AG09319 (cell line): ENCODE measurements at places on chromosomes 11 and 22.

GRCh38 chr11:132866783-132867545 lies 665.3 kb downstream of the OPCML start:
- no peak for DNase-seq

DNA sequence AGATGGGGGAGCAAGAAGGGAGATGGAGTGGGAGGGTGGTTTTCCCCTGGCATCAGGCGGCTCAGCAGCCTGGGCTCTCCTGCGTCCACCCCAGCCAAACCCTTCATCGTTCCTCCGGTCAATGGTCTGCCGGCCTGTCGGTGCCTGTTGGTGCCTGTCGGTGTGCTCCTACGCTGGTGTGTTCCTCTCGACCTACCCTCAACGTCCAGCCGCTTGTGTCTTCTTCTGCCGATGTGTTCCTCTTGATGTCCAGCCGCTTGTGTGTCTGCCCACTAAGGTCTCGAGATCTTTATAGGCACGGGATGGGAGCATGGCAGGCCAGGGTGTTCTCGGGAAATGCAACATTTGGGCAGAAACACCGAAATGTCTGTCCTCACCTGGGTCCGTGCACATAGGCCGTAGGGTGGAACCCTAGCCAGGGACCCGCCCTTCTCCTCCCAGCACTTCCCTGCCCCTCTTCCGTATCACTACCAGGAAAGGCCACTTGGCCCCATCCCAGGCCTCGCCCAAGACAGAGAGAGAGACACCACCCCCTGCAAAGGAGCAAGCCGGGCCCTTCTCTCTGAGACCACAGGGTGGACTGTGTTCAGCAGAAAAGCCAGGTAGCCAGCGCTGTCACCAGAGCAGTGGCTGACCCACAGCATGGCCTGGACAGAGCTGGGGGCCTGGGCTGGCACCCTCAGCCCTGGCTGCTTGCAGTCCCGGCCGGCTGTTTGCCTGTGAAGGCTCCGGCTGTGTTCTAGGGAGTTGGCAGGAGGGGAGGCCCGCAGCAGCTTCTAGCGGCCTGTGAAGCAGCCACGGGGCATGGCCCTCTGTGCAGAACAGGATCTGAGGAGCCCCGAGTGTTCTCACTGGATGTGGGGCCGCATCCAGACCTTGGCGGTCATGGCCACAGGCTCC lies 61.6 kb upstream of the KCNQ1OT1 start:
- no peak for DNase-seq

DNA sequence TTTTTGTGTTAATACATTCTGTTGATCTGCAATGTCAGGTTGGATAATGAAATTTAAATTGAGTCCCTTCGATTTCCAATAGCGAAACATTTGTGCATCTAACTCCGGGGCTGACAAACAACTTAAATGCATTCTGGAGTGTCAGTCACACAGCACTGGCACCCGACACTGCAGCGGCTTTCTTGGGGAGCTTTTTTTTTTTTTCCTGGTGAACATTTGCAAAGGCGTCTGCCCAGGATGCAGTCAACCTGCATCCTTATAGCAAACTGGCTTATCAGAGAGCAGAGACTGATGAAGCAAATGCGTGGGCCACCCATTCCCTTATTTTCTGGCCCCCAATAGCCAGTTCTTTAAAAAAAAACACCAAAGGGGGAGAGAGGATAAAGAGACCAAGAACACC lies 1167.7 kb downstream of the LRRC4C start:
- no peak for DNase-seq

GRCh38 chr11:11243590-11244469 lies 109.2 kb downstream of the CSNK2A3 start:
- no peak for DNase-seq

DNA sequence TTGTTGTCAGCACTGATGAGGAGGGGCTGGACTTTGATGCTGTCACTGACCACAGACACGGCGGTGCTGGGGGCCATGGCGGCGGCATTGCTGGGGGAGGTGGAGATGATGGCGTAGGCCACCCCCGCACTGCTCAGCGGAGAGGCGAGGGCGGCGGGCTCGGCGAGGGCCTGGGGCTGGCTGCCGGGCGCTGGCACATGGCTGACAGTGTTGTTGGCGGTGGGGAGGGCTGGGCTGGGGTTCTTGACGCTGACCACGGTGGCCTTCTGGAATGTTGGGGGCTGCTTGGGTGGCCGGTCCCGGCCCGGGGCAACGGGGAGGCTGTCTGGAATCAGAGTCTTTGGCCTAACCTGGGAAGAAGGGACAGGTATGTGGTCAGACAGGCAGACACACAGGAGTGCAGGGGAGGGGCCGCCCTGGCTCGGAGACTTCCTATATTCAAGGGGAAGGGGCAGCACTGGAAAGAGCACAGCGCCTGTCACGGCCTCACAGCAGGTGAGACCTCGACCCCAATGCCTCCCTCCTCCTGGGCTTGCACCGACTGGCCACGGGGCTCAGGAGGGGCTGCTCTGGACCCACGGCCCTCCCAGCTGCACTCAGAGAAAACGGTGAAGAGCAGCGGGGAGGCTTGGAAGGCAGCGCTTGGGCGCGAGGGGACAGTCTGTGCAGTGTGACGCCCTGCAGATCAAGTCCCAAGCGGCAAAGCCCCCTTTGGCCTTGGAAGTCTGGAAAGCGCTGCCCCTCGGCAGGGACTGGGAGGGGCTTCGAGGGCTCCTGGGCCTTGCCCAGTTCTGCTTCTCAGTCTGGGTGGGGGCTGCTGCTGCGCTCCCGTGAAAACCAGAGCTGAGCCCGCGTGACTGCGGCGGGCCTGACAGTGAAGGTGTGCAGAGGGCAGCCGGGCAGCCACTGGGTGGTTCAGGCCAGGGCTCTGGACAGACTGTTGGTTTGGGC lies 93.2 kb downstream of the PHF21B start:
- DNase-seq: no peak

GRCh38 chr11:75342231-75342918 lies 9.1 kb downstream of the ARRB1 start:
- DNase-seq: no peak

DNA sequence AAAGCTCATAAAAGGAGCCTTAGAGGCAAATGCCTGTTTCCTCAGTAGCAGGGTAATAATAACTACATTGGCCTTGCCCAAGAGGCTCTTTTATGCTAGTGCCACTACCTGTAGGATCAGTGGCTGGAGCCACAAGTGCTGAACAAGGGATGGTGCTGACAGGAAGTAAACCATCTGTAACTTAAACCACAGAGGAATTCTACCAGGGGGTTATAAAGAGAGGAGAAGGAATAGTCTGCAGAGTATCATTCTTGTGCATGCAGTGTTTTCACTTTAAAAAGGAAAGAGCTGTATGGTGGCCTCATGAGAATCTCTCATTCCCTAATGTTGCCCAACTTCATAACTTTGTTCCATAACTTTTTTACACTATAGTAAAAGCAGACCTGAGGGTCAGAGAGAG lies 168.1 kb downstream of the DBX1 start:
- no peak for DNase-seq

- no peak for DNase-seq
These were observed 36.3 kb upstream of the LYVE1 start for GRCh38 chr11:10604798-10605197.

DNA sequence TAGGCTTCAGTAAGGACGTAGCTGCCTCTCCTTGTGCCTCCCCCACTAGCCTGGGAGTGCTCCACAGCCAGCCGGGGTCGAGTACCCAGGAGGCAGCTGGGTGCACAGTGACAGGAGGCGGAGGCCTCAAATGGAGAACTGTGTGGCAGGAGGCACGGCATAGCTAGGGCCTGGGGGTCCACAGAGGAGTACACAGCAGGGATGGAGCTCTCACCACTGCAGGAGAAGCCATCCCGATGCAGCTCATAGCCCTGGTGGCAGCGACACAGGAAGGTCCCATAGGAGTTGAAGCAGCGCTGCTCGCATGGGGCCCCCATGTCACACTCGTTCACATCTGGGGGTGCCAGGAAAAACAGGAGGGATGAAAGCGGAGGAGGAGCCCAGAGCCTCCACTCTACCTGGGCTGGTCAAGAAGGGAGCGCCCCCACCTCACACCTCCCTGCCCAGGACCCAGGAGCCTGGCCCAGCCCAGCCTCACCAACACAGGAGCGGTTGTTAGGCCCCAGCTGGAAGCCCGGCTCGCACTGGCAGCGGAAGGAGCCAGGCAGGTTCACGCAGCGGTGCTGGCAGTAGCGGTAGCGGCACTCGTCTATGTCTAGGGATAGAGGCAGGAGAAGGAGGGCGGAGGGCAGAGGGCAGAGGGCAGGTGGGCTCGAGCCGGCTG lies 2.8 kb downstream of the EFEMP2 start:
- no peak for DNase-seq

DNA sequence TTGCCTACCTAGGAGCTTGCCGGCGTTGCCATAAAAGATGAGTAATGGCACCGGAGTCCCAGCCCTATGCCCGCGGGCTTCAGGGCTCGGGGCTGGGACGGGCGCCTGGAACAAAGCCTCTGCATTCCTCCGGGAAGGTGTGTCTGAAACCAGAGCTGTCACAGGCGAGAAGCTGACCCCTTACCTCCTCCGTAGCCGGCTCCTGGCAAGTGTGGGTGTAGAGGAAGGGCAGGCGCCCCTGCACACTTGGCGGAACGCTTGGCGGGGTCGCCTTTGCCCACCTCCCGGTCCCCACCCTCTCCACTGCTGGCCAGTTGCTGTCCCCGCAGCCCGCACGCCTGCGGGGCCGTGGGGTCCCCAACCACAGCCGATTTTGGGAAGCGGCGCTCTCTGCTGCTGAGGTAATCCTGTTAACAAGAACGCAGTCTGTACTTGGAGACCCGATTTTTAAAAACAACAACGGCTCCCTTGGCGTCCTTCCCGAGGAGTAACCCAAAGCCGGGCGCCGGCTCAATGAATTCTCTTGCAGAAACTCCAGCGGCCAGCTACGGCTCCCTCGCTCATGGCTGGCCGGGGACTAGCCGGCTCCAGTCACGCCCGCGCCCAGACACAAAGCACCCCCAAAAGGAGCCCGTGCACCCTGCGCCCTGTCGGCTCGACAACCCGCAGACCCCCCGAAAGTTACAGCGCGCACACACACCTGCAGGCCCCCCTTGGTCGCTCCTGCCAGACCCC lies 89.2 kb downstream of the PLEKHA7 start:
- DNase-seq: no peak

DNA sequence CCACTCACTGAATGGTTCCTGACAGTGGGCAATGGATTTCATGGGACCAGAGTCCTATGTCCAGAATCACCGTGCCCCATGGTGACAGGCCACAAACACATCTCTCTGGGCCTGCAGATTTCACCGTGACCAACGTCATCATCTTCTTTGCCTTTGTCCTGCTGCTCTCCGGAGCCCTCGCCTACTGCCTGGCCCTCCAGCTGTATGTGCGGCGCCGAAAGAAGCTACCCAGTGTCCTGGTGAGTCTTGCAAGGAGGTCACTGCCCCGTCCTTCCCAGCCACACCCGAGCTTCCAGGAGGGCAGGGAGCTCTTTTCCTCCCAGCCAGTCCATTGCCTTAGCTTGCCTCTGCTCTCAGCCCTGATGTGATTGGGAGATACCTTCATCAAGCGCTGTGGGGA lies 9.3 kb downstream of the IL10RA start:
- no peak for DNase-seq
